ENCODE measurements at places on chromosomes 5 and 9. TPM values are rescaled to one million over a fixed set of nuclear protein-coding genes. Genes with fewer than 3 reads are reported as not detected.

IGFBPL1 gene
- total RNA-seq = not detected

RLN2 gene
- total RNA-seq = not detected

SPATA31C1 gene
- total RNA-seq = not detected

NEUROG1 gene
- total RNA-seq = not detected

HAVCR1 gene
- total RNA-seq = not detected

PCDHB8 gene
- 0.09 TPM for total RNA-seq

NXNL2 gene
- 0.76 TPM for total RNA-seq

HAPLN1 gene
- 0.12 TPM for total RNA-seq

DNAH5 gene
- 0.91 TPM for total RNA-seq

FOXD4L4 gene
- total RNA-seq = not detected

ZNF454 gene
- 1.4 TPM for total RNA-seq

SMIM32 gene
- not detected for total RNA-seq

CATSPER3 gene
- not detected for total RNA-seq

ARSK gene
- 4.9 TPM for total RNA-seq

FAM13B gene
- total RNA-seq = 12.9 TPM

EDIL3 gene
- 16.5 TPM for total RNA-seq

XPA gene
- total RNA-seq = 8.5 TPM

PCDHA3 gene
- total RNA-seq = 0.19 TPM

PCDHGB2 gene
- 1.1 TPM for total RNA-seq

ZBED3 gene
- 4.6 TPM for total RNA-seq

PTGER4 gene
- total RNA-seq = 7.1 TPM

RASGEF1C gene
- total RNA-seq = not detected

CCDC127 gene
- 1.4 TPM for total RNA-seq

CEL gene
- total RNA-seq = 1.9 TPM

NR5A1 gene
- total RNA-seq = not detected

LRRC70 gene
- 0.49 TPM for total RNA-seq

SHISAL2B gene
- not detected for total RNA-seq

CEP78 gene
- 8.8 TPM for total RNA-seq

TSSK1B gene
- total RNA-seq = 0.12 TPM

NRG2 gene
- 0.66 TPM for total RNA-seq

COL5A1 gene
- 6.7 TPM for total RNA-seq

TAF11L5 gene
- total RNA-seq = not detected

SYK gene
- total RNA-seq = 50.2 TPM

PTPDC1 gene
- 3.4 TPM for total RNA-seq

IQGAP2 gene
- 3.1 TPM for total RNA-seq

FSTL4 gene
- 1.4 TPM for total RNA-seq

CANX gene
- 200 TPM for total RNA-seq

CTXN3 gene
- not detected for total RNA-seq

PCDHAC2 gene
- total RNA-seq = 0.19 TPM

CBY3 gene
- total RNA-seq = not detected

LAMC3 gene
- total RNA-seq = 0.53 TPM

STING1 gene
- total RNA-seq = 40.3 TPM

Data from esophagus squamous epithelium (tissue), 5 donors.